ENCODE measurements at places on chromosomes 1 and 21. TPM values are rescaled to one million over a fixed set of nuclear protein-coding genes. Genes with fewer than 3 reads are reported as not detected.

DNA sequence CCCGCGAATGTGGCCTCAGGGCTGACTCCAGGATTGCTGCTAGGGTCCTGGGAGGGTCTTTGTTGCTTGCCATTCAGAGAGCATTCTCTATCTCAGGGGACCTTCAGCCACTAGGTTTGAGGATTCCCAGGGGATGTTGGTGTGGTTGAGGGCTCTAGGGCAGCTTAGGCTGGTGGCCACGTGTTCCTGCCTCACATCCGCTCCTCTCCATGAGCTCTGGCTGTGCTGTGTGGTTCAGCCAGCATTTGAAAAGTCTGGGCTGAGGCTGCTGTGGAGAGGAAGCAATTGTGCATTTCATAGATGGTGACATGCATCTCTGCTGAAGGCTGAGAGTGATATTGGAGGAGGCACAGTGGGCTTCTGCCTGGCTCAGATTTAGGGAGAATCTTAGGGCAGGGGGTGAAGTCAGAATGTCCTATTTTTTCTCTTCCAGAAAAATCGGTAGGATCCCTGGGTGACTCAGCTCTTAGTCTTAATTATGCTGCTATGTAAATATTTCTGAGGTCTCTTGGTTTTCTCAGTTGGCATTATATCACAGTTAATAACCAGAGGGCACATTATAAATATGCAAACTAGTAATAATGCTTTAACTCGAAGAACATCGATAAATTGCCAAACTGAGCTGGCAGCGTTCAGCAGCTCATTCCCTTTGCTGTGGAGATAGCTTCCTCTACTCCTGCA lies 182.3 kb downstream of the CAMTA1 start:
- no peak for DNase-seq

GRCh38 chr1:161723459-161724141 lies 2.3 kb downstream of the FCRLB start:
- DNase-seq = no peak

GRCh38 chr1:65407877-65408276 lies 12.6 kb upstream of the LEPR start:
- no peak for DNase-seq

- DNase-seq = peak; percentile 3
Measured at GRCh38 chr1:18536356-18536755, 55.6 kb downstream of the KLHDC7A start.

DNA sequence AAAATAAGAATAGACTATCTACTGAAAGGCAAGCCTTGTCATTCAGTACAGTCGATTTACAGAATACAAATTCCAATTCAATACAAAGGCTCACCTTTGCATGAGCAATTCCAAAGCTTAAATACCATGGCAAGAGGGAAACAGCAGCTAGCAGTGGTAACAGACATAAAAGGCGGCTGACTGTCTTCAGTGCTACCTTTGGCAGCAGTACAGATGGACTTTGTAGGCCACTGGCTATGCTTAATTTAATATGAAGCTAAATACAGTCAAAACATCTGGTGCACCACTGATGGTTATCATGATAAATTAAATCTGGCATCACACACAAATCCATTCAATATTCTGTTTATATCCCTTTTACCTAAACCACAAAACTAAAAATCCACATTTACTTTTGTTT lies 62.4 kb downstream of the RERE start:
- DNase-seq = no peak

- no peak for DNase-seq
Measured at GRCh38 chr1:35080171-35080854, 1.1 kb downstream of the ZMYM1 start.

GRCh38 chr1:170355267-170355801 lies 176.6 kb upstream of the GORAB start:
- DNase-seq = no peak

GRCh38 chr1:237181743-237182317 lies 139.8 kb downstream of the RYR2 start:
- DNase-seq = no peak

- no peak for DNase-seq
Measured at GRCh38 chr1:222250376-222250775, 297.5 kb downstream of the HHIPL2 start.

- no peak for DNase-seq
Measured at GRCh38 chr1:64677532-64677931, 67.3 kb upstream of the RAVER2 start.

DNA sequence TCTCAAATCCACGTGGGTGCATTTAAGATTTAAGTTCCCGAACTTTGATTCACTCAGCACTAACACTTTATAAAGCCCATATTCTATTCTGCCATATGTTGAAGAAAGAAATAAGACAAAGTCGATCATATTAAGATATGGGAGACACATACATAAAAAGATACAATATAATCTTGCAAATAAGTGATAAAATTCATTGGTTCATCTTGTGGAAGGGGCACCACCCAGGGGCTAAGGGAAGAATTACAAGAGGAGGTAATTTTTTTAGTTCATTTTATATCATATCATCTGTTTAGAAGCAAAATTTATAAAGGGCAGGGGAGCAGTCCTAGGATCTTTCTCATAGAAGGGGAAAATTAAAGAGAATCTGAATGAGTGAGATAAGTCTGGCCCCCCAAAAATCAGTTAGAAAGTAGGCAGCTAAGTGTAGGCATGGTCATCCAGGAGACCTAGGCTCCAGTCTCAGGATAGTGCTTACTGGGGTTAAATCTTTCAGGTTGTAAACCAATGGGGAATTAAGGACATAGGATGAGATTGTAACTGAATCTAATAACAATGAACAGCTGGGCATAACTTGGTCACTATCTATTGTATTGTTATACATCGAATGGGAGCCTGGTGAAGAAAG lies 124.2 kb upstream of the L1TD1 start:
- DNase-seq = no peak

DNA sequence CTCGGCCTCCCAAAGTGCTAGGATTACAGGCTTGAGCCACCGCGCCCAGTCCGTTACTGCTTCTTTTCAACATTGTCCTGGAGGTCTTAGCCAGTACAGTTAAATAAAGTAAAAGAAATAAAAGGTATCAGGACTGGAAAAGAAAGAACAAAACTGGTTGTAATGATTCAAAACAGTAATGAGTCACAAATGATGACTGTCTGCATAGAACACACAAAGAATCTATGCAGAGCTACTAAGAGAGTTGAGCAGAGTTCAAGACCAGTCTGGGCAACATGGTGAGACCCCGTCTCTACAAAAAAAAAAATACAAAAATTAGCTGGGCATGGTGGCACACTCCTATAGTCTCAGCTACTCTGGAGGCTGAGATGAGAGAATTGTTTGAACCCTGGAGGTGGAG lies 23.4 kb downstream of the BCAR3 start:
- no peak for DNase-seq

DNA sequence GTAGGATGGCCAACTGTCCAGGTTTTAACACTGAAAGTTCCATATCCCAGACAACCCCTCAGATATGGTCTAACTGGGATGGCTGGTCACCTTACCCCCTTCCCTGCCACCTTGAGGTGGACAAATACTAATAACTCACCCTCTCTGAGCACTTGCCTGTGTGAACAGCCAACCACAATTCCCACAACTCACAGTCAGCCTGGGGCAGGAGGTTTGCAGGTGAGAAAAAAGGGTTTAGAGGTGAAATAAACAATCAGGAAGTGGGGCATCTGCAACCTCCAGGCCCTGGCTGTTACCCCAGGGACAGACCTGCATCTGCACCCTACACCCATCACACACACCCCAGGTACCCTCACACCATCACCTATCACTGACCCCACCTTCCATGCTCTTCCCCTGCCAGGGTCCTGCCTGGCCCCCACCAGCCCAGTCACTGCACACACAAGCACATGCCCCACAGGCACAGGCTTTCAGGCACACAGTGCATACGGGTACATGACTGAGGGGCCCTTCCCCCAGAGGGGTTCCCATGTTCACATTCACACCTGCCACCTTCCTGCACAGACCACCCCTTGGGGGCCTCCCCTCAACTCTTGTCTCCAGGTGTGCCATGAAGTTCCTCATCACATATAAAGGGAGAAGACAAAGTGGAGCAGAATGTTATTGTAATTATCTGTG lies 679.5 kb downstream of the MATN1 start:
- no peak for DNase-seq

DNA sequence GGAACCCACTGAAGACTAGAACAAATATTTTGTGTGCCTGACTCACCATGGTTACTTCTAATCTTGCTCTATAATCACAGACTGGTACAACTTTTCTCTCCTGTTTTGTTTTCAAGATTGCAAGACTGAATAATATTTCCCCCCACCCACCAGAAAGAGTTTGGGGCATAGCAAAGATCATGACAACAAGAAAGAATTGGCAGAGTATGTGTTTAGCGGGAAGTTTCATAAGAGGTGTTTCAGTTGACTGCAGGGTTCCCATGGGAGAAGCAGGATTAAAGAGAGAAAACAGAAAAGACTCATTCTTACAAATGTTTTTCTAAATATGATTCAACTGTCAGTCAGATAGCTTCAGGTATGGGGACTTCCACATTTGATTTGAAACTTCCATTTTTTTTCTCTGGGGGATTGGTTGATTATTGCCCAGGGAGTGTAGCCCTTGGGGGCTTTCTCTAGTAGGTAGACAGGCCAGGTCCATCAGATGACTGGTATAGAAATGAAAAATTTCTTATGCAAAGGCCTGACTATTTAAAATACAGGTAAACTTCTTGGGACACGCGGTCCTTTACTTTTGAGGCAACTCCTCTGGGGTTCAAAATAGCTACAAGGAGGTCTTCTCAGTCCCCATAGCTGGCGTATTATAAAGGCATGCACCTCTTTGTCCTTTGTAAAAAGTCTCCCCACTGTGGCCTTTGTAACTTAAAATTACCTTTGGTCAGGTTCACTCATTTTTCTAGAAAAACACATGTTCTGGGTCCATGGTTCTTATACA lies 13.9 kb downstream of the OR14I1 start:
- no peak for DNase-seq

PRR9 gene
- total RNA-seq = not detected

CHAF1B gene
- 5.2 TPM for total RNA-seq

PODN gene
- total RNA-seq = 9.0 TPM

ARHGAP29 gene
- 28.4 TPM for total RNA-seq
